ENCODE measurements at places on chromosomes 3 and 15. TPM values are rescaled to one million over a fixed set of nuclear protein-coding genes. Genes with fewer than 3 reads are reported as not detected.
A peak's percentile ranks its signal among the peaks of the same experiment; 100 is the strongest.

SEMA3F gene
- 1.9 TPM for total RNA-seq

NAALADL2 gene
- total RNA-seq = 22.7 TPM

UBAP1L gene
- total RNA-seq = 5.2 TPM

SH2D7 gene
- total RNA-seq = not detected

TMCO5A gene
- not detected for total RNA-seq

KLHL6 gene
- 17.0 TPM for total RNA-seq

KCNMB2 gene
- total RNA-seq = not detected

SKOR1 gene
- total RNA-seq = 0.79 TPM

TRIM42 gene
- not detected for total RNA-seq

SEC61A1 gene
- 115 TPM for total RNA-seq

NEO1 gene
- 188 TPM for total RNA-seq

SIDT1 gene
- 35.6 TPM for total RNA-seq

NR2E3 gene
- not detected for total RNA-seq

SLC22A13 gene
- total RNA-seq = 0.32 TPM

RTP1 gene
- total RNA-seq = not detected

DNAH12 gene
- total RNA-seq = not detected

MASP1 gene
- total RNA-seq = 8.7 TPM

DNA sequence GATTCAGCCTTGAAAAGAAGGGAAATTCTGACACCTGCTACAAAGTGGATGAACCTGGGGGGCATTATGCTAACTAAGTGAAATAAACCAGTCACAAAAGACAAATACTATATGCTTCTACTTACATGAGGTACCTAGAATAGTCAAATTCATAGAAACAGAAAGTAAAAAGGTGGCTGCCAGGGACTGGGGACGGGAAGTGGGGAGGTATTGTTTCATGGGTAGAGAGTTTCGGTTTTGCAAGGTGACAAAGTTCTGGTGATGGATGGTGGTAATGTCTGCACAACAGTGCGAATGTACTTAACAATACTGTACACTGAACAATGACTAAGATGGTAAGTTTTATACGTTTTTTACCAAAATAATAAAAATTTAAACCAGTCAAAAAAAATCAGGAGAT lies 4.8 kb downstream of the IDH2 start:
- peak; percentile 44 for DNase-seq

DNA sequence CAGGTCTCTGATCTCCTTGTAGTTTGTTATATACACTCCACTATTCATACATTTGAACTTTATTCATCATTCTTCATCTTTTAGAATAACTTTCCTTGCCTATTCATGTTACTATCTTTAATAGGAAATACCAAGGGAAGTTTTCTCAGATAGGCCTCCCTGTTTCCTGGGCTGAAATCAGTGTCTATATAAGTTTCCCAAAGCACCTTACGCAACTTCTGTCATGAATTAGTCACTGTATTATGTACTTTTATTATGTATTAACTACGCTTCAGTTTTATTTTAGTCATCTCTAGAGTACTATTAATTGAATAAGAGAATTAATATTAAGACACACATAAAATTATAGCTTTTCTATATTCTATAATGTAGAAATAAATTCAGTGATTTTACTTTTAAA lies 1481.5 kb downstream of the OTOL1 start:
- no peak for DNase-seq

DNA sequence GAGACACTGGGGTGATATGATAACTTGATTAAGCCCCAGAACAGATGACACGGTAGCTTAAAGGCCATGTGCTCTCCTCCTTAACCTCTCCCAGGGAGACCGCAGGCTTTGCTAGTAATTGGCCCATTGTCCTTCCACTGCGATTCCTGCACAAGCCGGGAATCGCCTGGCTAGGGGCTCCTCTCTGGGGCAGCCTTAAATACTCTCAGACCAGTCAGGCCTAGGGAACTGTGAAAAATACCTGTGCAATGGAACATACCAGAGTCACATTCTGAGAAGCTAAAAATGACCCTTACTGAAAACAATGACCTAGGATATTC lies 56.3 kb downstream of the CPN2 start:
- no peak for DNase-seq

- no peak for DNase-seq
Measured at GRCh38 chr3:56769116-56769707, 32.5 kb downstream of the ARHGEF3 start.

DNA sequence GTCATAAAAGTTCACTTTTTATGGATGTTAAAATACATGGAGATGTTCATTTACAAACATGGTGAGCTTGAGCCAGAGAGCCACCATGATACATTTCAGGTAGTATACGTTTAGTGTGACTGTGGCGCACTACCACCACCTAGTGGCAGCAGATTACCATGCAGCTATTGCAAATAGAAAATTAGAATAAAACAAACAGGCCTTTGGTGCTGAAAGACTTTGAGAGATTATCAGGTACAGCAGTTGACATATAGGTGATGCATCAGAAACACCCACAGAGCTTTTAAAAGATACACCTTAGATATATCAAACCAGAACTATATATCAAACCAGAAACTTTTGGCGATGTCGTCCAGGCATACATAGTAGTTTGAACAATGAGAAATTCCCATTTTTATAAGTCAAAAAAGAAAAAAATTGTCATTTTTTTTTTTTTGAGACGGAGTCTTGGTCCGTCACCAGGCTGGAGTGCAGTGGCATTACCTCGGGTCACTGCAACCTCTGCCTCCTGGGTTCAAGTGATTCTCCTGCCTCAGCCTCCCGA lies 42.0 kb upstream of the ICE2 start:
- peak; percentile 81 for DNase-seq

GRCh38 chr3:52879090-52879489 lies 18.3 kb downstream of the STIMATE start:
- no peak for DNase-seq

GRCh38 chr3:127083778-127084397 lies 101.0 kb downstream of the PLXNA1 start:
- no peak for DNase-seq

GRCh38 chr3:81554801-81555200 lies 206.6 kb downstream of the GBE1 start:
- DNase-seq = no peak

- DNase-seq = no peak
Measured at GRCh38 chr3:53834429-53835095, 11.7 kb downstream of the CHDH start.

DNA sequence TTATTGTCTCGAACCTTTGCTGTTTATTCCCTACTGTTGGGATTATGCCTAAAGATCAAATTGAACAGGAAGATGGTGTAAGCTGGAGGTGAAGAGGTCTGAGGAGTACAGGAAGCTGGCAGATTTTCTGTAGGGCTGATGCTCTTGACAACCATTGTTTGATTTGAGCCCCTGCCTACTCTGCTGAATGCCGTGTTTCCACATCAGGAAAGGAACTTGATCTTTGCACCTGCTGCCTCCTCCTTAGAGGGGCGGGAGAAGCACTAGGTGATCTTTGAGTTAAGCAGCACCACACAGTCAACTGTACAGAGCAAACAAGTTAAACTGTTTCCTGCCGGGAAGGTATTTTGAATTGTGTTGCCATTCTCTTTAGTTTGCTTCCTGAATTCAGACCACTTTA lies 364.6 kb upstream of the EPHA6 start:
- DNase-seq = peak; percentile 7

DNA sequence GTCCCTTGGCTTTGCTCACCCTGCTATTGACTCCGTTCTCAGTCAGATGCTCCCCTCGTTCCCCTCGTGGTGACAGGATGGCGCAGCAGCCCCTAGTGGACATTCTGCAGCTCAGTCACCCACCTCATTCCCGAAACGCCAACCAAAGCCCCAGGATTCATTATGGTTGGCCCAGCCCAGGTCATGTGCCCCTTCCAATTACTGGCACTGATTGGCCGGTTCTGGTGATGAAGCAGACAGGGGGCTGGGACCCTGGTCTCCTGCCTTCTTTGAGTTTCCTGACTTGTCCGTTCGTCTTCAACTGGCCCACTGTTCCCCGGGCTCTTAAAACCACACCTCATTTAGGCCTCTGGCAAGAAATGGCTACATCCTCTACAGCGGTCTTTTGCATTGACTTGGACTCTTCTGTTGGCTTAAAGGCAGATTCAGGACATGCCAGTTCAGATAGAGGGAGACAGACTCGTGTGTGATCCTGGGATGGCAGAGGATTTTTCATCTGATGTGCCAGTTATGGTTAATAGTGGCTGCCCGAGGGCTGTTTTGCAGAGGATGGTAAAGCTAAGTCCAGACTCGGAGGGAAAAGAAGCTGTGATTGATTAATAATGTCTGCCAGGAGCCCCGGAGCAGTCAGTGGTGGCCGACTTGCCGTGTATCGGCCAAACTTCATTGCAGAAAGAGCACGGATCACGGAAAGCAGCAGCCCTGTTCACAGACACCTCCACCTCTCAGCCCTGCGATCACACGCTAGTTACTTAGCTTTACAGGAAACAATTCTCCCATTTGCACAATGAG lies 37.8 kb downstream of the LSM3 start:
- DNase-seq = no peak

DNA sequence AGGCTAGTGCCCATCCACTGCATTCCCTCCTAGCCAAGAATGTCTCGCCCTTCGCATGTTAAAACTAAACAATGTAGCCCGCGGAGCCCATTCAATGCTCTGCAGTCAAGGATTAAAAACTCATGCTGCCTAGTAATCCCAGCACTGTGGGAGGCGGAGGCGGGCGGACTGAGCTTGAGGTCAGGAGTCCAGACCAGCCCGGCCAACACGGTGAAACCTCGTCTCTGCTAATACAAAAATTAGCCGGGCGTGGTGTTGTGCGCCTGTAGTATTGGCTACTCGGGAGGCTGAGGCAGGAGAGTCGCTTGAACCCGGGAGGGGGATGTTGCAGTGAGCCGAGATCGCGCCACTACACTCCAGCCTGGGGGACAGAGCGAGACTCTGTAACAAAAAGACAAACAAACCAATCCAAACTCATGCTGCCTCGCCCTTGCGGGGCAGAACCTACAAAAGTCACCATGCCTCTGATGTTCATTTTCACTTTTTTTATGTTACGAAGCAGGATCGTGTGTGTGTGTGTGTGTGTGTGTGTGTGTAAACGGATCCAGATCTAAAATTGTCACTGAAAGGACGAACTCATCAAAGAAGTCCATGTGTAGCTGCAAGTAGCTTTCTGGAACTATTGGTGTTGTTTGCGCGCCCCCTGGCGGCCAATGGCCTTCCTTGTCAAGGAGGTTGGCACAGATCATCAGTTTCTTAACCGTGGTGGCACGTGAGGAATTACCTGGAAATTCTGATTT lies 54.8 kb upstream of the SPESP1 start:
- peak; percentile 94 for DNase-seq

GRCh38 chr3:195892105-195893043 lies 16.0 kb downstream of the TNK2 start:
- peak; percentile 38 for DNase-seq

DNA sequence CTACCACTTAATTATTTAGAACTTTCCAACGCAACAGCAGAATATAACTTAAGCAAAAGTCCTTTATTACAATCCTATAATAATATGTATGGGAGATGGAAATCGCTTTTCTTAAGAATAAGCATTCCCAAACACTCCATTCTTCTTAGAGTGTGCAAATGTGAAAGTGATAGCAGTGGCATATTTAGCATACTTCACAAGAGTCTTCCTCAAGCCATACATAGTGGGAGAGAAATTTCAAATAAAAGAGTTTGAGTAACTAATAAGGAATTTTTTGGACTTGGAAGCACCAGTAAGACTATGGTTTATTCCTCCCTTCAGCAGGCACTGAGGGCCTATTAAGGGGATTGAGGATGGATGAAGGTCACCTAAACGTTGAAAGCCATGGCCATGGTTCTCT lies 22.1 kb upstream of the BNC1 start:
- no peak for DNase-seq

DNA sequence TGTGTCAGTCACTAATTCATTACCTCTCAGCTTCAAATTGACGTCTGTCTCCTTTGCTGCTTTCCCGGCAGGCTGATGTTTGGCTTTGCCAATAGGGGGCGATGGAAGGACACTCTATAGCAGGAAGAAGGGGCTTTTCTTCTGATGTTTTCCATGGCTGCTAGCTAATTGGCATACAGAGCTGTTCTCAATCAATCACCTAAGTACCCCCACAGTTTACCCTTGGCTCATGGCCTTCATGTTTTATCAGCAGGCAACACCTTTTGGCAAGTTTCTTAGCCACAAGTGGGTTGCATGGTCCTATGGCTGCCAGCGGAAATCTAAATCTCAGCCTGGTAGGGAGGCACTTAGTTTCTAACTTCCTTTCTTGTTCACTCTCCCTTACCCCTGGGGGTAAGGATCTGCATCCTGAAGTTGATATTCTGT lies 45.0 kb downstream of the ESYT3 start:
- no peak for DNase-seq

GRCh38 chr15:90305932-90306331 lies 40.5 kb downstream of the NGRN start:
- DNase-seq = no peak

DNA sequence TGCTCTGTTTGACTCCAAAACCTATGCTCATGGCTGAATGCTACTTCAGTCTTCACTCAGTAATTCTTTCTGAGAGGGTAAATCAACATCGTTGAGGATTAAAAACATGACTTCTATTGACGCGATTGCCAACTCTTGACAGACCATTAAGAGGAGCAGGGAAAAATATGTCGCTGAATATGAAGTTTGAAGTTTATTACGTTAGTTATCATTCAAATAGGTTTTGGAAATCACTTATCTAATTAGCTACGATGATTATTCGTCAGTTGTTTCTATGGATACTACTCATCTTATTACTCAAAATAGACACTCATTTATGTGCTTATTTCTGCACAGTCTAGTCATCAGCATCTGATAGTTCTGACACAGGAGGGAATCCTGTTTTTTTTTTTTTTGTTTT lies 279.2 kb upstream of the TBL1XR1 start:
- no peak for DNase-seq

DNA sequence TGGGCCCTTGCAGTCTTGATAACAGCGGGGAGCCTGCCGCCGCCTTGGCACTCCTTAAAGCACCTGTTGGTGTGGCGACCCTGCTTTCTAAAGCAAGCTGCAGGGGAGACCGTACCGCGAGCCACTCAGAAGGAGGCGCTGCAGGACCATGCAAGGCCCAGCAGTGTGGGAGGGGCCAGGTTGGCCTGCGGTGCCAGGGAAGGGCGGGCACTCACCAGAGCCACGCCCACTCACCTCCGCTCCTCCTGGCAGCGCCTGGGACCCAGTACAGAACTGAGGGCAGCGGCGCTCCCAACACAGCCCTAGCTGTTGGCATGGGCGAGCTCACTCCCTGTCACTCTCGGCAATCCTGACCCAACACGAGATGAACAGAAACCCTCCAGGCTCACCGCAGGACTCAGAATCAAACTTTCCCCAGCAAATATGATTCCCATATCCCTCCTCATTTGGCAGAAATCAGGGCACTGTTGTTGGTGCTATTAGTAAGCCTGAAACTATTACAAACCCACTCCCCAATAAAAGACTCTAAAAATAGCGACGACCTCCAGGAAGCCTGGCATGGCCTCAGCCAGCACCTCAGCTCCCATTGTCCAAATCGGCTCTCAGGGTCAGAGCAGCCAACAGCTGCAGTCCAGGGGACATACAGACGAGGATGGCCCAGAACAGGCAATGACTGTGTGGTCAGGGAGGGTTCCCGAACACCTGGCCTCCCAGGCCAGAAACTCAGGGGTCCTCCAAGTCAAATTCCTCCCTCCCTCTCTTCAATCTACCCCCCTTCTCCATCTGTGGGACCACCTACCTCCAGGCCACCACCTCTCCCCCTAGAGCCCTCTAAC lies 77.2 kb downstream of the TBC1D2B start:
- peak; percentile 94 for DNase-seq
